ENCODE measurements at places on chromosomes 5 and 9.

DNA sequence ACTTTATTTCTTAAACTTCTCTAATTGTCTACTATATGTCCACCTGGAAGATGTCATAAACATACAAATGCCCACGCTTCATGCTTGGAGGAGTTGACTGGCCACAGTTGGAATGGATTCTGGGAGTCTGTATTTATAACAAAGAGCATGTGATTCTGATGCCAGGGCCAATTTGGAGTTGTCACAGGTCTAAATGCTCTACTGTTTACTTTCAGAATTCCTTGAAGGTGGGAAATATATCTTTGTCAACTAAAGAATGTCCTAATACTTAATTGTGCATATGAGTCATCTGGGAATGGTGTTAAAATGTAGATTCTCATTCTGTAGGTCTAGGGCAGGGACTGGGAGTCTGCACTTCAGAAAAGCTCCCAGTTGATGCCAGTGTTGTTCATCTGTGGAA, 196.1 kb downstream of the ANXA1 start:
- DNase-seq, result no peak

DNA sequence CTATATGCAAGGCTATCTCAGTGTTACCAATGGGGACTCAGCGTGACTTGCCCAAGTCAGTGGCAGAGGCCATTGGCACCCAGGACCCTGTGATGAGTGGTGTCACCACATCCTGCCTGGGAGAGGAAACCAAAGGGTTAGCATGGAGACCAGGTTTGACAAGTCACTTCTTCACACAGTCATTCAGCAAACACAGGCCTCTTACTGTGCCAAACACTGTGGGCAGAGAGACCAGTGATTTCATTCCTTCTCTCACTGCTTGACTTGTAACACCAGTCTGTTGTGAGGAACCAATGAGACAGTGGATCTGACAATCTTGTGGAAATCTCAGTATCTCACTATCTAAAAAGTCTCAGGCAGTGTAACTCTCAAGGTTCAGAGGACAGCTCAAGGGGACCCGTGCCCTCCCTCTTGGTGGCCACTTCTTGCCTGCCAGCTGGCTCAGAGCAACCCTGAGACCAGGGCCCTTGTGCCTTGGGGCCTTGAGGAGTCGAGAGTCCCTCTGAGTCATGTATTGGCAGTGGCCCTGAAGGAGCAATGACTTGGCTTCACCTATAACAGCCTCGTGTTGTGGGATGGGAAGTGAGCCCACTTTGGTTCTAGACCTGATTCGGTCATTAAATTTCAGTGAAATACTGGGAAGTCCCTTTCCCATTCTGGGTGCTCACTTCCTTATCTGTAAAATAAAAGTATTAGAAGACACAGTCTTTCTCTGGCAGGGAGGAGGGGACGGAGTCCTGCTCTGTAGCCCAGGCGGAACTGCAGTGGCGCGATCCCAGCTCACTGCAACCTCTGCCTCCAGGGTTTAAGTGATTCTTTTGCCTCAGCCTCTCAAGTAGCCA, 1.6 kb downstream of the FABP6 start:
- DNase-seq, result no peak

- DNase-seq, result no peak
Observed at GRCh38 chr9:87740209-87740608, 14.3 kb downstream of the CTSL start.

- DNase-seq, result no peak
Observed at GRCh38 chr5:89844548-89844947, 565.0 kb downstream of the CETN3 start.

DNA sequence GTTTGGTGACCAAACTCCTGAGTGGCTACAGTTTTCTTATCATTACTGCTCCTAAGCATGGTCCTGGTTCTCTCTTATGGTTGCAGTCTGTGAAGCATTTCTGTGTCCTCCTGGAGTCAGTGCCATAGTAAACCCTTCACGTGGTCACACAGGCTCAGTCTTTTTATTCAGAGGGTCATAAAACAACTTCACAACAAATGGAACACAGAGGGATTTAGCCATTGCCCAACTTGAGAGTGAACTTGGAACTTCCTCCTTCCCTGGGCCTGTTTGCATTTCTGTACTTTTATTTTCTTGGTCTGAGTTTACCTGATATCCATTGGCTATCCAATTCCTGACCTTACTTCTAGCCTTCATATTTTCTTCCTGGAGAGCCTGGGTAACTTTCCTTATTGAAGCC, 144.9 kb downstream of the CCDC192 start:
- no peak for DNase-seq

- DNase-seq, result no peak
Observed at GRCh38 chr5:179863449-179864085, 5.0 kb upstream of the MRNIP start.

DNA sequence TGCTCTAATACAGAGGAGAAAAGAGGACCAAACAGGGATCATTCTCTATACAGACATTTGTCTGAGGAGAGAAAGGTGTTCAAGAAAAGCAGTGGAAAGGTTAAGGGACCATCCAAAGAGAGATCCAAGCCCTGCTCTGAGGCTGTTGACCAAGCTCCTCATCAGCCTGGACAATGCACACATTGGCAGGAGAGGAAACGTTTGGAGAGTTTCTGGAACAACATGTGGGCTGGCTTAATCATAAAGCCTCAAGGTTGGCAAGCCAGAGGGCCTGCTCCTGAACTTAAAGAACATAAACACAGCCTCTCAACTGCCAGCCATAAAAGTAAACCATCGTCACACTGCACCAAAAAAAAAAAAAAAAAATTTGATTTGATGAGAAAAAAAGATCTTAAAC, 184.4 kb upstream of the SLC12A2 start:
- no peak for DNase-seq

GRCh38 chr9:107868186-107868585, 378.6 kb upstream of the KLF4 start:
- no peak for DNase-seq

- DNase-seq, result no peak
Observed at GRCh38 chr5:168407211-168407610, 79.1 kb upstream of the RARS1 start.

DNA sequence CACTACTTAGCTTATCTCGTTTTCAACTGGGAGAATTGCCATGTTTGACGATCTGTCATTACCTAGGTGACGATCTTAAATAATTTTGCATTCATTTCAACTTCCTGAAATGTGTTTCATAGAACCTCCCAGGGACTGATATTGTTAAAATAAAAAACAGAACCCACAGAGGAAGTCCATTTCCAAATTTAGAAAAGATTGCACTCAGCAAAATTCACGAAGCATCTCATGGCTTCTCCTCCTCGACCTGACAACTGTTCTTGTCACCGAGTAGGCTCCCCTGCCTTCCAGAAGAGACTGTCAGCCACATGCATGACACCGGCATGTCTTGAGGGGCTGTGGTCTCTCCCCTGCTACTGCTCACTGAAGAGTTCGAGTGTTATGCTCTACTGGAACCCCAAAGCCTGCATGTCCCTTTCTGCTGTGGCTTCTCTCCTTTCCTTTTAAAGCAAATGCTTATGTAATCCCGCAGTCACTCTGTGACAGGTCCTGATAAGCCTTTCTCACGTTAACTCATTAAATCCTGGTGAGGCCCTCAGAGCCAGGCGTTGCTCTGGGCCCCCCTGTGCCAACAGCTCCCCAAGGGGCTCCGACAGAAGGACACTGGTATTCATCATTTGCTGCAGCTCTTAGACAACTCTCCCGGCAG, 26.8 kb upstream of the ANKRD33B start:
- no peak for DNase-seq

DNA sequence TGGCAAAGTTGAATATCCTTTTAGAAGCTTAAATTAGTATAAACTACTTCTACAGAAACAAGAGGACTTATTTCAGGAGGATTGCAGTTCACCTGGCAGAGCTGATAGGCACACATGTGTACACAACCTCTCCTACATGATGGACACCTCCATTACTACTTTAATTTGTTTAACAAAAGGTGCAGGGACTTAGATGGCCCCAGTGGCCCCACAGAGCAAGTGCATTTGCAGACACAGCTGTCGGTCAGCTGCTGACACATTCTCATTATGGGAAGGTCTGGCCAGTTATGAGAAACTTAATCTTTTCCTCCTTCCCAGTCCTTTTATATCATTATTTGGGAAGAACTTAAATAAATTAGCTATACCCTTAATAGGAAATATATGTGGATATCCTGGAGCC, 28.3 kb downstream of the TDRD7 start:
- DNase-seq, result no peak

- no peak for DNase-seq
Observed at GRCh38 chr9:30329431-30329830, 2055.0 kb upstream of the ACO1 start.

- no peak for DNase-seq
Observed at GRCh38 chr9:94861589-94862272, 135.2 kb downstream of the AOPEP start.

DNA sequence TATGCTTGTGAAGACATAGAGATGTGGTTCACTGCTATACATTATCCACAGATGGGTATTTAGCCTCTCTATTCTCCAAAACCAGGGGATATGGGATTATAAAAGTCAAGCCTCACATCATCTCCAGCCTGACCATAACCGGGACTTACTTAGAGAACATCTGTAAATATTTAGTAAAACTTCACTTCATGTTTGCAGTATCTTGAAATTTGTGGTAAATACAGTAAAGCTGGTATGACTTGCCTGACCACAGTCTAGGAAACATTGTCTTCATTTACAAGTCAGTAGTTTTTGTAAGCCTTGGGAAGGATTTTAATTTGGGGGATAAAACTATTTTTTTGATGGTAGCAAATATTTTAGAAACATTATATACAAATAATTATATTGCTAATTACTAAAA, 64.2 kb downstream of the MAST4 start:
- DNase-seq, result no peak

DNA sequence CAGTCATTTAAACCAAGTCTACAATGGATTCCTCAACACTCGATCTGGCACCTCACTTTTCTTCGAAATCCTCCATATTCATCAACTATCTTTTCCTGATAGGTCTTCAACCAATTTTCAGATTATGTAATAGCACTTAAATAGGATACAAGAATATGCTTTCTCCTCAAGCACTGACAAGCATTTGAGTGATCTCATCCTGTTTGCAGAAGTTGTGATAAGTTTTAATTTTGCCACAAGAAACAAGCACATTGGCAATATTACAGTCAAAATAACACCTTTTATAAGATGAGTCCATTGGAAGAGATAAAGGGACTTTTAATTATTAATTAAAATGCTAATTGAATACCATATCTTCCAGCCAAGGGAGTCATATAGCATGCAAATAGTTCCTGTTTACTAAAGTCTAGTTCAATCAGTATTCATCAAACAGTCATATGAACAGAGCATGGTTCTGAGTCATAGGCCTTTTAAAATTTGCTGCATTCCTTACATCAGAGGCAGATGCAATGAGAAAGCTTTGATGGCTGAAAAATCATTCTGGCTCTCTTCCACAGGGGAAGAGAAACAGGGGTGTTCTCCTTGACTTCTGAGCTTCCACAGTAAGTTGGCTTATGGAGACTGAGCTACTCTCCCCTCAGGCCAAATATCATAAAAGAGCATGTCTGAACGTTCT, 32.7 kb upstream of the ZCCHC9 start:
- DNase-seq, result no peak

- DNase-seq, result no peak
Observed at GRCh38 chr5:79578876-79579275, 33.4 kb upstream of the TENT2 start.

GRCh38 chr5:67659288-67659687, 462.7 kb upstream of the CD180 start:
- DNase-seq, result no peak

GRCh38 chr9:136318776-136319241, 8.5 kb upstream of the GPSM1 start:
- no peak for DNase-seq

- no peak for DNase-seq
Observed at GRCh38 chr5:72558383-72558782, 51.2 kb upstream of the ZNF366 start.

GRCh38 chr9:112921549-112921948, 30.9 kb upstream of the SLC46A2 start:
- no peak for DNase-seq

- no peak for DNase-seq
Observed at GRCh38 chr9:86354818-86355309, 654 bp upstream of the TUT7 start.

- no peak for DNase-seq
Observed at GRCh38 chr5:140348104-140348503, 1.7 kb upstream of the HBEGF start.

DNA sequence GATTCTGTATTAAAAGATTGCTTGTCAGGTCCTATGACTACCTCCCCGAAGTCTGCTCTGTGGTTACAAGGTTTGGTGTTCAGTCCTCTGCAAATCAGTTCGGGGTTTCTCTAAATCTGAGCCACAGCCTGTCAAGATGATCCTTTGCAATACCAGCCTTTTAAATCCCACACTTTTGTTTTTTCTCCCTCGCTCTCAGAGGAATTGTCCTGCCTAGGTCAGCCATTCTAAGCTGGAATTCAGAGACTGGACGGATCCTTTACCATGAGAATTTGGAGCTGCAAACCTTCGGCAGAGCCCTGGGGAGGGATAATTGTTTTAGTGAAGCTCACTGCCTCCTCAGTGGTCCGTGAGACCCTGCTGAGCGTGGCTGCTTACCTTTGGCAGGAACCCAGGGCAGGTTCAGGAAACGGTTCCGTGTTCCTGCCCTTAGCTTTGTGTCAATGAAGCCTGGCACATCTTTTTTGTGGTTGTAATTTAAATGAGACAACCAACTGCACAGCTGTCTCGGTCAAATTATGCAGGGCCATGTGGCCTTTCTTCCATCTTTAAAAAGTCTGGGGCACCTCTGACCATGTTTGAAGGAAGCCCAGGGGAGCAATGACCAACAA, 47.2 kb downstream of the EBF1 start:
- DNase-seq, result no peak

DNA sequence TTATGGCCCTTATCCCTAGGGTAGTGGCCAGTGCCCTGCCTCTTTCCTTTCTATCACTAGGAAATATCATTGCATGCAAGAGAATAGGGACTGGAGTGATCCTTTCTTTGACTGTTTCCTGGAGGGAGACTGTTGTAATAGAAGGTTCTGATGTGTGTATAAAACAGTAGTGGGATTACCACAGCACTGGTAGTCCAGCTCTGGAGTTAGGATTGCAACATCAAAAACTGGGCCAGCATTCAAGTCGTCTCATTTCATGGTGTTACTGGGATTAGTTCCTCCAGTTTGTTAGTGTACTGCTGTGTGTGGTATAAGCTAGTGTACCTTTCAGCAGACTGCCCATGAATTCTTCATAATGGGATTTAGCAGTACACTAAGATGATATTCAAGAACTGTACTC, 45.8 kb downstream of the KIAA1958 start:
- DNase-seq, result no peak

GRCh38 chr9:95857896-95858295, 17.6 kb upstream of the ERCC6L2 start:
- no peak for DNase-seq

DNA sequence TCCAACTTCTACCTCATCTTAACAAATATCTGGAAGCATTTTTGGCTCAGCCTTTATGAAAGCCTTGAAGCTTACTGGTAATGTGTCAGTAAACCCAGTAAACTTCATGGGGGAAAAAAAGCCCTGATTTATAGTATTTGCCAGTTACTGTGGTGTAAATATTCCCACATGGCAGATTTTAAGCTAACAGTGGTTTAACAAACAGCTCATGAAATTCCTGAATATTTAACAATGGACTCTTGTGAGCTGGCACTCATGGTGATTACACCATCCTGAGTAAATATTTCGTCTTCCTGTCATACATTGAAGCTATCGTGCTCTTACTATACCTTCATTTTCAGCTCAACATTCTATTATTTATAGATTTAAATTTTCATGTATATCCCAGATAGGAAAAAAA, 57.0 kb upstream of the ACOT12 start:
- no peak for DNase-seq

GRCh38 chr5:169561893-169562292, 21.7 kb upstream of the SPDL1 start:
- DNase-seq, result no peak
